ENCODE measurements at places on chromosomes 6 and 20.

- no peak for DNase-seq
These were observed 315.4 kb upstream of the CNR1 start for GRCh38 chr6:88481519-88481918.

GRCh38 chr6:53673162-53673727 lies 7.7 kb upstream of the KLHL31 start:
- no peak for DNase-seq

DNA sequence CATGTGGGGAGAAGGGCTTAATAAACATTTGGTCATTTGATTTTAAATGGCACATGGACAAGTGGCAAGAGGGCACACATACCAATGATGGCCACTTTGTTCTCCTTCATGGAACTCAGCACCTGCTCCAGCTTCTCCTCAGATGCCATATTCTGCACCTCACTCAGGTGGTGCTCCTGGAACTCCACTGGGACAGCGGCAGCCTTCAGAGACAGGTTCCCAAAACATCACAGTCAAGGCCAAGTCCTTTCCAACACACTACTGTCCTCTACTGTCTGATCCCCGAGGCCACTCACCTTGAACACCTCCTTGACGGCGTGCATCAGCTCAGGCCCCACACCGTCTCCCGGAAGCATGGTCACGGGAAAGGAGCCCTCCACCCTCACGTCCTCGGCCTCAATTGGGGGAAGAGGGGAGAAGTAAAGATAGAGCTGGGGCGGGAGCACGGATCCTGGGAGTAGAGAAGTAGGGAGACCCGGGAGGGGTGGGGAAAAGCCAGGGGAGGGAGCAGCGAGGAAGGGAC lies 591 bp downstream of the IDH3B start:
- DNase-seq = no peak

DNA sequence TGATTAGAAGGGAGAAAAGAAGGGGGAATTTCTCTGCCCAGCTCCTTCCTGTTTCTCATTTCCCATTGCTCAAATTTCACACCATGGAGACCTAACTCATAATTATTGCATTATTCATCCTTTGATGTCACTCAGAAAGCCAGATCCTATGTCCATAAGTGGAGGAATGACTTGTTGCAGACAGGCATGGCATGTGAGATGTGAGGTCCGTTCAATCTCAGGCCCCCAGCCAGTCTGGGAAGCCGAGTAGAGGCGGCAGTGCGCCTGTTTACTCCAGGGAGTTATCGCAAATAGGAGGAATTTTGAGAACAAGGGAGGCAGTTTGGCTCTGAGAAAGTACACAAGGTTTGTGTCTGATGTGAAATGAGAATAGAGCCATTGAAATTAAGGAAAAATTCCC lies 26.9 kb upstream of the MOCS1 start:
- no peak for DNase-seq

Data from right renal pelvis (tissue), 4 donors.